ENCODE measurements at places on chromosomes 16 and 17.
A peak's percentile ranks its signal among the peaks of the same experiment; 100 is the strongest.

DNA sequence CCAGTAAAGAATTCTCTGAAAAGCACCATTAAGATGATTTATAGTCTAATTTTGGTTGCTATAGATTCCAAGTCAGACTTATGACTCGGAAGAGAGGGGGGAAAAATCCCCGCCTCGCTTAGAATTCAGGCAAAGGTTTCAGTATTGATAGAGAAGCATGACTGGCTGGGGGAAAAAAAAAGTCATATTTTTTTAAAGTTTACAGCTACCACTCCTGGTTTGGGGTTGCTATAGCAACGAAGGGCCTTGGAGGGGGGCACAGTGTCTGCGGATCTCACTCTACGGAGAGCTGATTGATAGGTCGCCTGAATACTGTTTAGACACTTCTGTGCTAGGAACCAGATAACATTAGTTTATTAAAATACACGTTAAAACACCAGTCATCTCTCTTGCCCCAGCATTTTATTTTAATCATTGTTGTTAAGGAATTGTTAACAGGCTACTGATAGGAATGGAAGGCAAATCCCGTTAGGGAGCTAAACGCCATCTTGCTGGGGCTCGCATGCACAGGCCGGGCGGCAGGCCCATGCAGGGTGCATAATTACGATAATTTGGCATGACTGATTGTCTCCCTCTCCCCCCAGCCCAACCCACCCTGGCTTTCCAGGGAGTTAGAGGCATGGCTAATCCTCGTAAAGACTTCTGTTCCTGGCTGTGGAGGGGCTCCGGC is 380.0 kb upstream of the XYLT1 start:
- DNase-seq = no peak

DNA sequence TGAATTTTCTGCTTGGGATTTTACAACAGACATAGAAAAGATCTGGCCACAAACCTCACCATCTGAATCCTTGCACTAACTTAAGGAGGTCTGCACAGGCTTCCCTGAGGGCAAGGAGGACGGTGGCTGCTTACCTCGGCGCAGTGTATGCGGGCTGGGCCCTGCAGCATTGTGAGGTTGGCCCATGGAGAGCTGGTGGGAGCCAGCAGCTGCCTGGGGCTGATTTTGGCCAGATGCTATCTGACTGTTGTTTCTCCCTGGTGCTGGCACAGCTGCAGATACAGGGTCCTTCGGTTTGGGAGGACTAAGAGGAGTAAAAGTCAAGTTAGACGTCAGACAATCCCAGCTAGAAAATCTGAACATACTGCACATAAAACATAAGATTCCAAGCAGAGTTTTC is 79.8 kb downstream of the ARHGAP17 start:
- no peak for DNase-seq

DNA sequence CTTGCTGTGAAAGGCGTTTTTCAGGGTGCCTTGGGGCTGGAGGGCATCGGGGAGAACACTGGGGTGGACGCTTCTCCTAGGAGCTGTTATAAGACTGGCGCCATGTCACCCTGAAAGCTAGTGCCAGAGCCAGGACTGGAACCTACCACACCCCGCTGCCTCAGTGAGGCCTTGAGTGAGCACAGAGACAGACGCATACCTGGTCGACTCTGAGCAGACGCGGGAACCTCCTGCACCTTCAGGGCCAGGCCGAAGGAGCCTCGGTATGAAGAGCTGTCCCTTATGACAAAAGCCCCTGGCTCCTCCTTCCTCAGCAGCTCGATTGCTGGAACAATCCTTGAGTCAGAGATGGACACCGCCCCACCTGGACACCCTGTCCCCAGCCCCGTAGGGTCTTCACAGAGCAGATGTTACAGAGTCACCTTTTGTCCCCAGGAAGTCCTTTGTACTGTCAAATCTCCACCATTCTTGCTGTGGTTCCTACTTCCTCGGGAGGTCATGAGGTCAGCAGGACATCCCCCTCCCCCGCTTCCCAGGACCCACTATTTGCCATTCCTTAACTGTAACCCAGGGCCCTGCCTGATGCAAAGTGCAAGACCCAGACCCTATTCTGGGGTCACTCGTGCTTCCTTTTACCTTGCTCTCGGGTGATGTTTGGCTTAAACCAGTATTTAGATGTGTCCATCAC is 17.0 kb downstream of the TNS4 start:
- no peak for DNase-seq

- DNase-seq = peak; percentile 81
Measured at GRCh38 chr17:41329279-41329948, 13.9 kb upstream of the KRTAP17-1 start.

GRCh38 chr17:75155191-75155601 is 884 bp upstream of the JPT1 start:
- DNase-seq = no peak
